Esophagus mucosa (tissue), 1 donor: ENCODE measurements at places on chromosomes 4 and X. TPM values are rescaled to one million over a fixed set of nuclear protein-coding genes. Genes with fewer than 3 reads are reported as not detected.

- no peak for ATAC-seq
These were observed 34.5 kb upstream of the VEGFD start for GRCh38 chrX:15418707-15419181.

DNA sequence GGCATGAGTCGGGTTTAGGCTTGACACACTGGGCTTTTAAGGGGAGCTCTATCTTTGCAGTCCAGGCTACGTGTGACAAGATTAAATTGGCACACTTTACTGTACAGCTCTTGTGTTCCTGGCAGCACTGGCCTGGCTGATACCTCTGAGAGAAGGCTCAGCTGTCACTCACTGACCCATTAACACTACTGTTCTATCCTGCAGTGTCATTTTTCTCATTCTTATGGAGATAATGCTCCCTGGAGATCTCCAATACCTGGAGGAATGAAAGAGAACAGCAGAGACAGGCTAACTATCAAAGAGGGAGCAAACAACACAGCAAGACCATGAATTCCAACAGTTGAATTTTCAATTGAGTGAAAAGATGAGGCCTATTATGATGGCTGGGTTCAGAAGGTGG is 1.7 kb upstream of the PDHA2 start:
- no peak for ATAC-seq

GRCh38 chr4:161336016-161336530 is 827.7 kb downstream of the FSTL5 start:
- peak; percentile 59 for ATAC-seq

DNA sequence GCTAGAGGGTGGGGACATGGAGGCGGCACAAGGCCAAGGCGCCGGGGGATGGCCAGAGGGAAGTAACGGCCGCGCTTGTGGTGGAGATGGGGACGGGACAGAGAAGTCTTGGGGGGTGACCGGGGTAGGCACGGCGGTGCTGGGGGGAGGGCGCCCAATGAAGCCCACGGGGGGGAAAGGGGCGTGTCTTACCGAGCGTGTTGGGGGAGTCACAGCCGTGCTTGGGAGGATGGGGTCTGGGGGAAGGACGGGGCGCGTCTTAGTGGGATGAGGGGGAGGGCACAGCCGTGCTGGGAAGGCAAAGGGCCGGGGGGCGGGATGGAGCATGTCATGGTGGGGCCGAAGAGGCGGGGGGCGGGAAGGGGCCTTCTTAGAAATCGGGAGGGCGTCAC is 952 bp downstream of the ARSD start:
- peak; percentile 2 for ATAC-seq

DNA sequence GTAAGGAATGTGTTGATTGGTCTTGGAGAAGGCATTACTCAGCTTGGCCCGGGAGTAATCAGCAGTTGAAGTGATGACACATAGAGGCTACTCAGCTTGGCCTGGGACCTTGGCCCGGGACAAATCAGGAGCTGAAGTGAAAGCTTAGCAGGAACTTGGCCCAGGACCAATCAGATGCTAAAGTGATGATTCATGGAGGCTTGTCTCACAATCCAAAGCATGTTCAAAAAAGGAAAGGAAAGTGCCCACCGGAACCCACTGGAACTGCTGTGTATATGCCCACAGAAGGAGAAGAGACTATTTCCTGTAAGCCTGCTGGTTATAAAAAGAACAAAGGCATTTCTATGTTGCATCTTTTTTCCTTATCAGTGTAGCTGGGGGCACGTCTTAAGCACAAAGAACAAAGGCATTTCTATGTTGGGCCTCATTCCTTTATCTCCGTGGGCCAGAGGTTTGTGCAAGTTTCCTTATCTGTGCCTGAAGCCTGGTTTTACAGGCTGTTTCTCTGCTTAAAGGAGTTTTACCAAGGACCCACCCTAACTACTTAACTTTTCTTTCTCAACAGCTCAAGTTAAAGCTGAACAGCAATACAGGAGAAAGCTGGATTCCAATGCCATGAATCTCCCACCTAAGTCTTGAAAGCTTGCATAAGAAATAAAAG is 1176.7 kb downstream of the NLGN4X start:
- no peak for ATAC-seq

DNA sequence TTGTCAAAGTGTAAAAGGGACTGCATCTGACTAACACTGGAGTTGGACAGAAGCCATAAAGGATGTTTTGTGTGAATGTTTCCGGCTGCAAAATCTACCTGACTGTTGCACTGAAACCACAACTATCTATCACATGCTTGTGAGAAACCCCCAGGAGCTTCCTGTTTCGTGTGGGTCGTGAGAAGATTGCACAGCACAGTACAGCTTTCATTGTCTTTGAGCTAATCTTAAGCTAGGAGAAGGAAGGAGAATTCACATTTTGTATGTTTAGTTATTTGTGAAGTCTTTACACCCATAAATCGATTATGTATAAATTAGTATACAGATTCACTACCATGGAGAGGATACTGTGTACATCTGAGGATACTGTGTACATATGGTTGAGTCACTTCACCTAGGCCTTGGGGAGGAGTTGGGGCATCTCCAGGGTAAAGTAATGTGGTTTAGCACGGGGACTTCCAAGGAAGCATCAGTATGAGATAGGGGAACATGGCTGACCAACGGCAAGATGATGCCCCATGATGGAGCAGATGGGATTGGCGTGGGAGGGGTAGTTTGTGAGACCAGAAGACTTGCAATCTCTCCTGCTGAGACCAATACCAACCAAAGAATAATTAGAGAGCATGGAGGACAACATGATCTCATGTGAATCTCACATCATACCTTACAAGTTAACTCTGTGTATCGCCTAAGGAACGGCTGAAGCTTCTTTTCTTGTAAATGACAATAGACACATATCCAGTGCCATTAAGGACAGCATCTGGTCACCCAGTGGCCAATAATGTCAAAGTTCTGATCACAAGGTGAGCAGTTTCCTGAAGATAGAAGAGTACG is 43.1 kb upstream of the FAM9C start:
- ATAC-seq = peak; percentile 67

DNA sequence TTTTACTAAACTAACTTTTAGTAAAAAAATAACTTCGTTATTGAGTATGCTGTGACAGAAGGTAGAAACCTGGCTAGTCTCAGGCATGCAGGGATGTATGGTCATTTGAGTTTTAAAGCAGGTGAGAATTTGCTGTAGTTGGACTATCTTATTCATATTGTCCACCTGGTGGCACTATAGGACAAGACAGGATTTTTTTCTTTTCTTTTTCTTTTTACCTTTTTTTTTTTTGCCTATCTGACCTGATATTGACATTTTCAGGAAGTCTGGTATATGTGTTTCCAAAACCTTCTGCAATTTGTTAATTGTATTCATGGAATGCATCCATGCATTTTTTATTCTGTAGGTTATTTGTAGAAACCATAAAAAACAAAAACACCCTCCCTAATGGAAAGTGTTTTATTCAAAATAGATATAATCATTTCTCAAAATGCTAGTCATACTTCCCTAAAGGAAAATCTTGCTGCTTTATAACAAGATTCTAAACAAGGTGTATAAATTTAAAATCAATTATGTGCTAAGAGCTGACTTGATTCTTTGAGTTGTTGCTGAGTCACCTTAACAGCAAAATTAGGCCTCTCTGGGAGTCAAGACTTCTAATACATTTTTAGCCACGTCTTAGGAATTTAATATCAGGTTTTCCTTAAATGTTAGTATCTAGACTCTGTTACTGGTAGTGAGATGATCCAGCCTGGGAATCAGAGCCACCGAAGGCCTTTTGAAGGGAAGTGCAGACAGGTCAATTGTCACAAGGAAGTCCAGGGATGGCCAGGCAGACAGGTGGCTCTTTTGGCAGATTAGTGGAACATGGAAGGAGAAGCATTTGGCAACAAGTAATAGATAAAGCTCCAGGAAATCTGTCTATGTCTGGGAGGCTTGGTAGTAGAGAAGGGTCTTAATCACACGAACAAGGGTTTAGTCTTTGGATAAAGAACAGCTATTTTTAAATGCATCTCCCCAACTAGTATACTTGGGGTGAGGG is 201.3 kb upstream of the GNPDA2 start:
- ATAC-seq = no peak

DNA sequence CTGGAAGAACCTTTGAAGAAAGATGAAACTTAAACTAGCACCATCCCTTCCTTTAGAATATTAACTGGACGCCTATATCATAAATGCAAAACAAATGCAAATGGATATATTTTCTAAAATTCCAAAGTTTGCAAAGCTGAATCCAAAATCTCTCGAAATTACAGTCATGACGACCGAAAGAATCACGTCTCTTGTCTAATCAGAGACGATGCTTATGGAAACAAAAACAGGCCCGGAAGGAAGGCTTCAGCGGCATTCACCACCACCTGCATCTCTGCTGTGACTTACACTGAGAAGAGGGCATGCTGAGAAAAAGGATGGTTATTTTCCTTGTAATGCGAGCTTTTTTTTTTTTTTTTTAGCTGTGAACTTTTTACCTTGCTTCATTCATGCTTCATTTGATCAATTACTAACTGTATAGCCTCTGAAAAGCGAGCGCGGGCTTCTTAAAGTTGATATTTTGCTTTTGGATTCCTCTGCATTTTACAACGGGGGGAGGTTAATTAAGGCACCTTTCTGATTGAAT is 209.3 kb downstream of the SOWAHB start:
- ATAC-seq = no peak

GRCh38 chr4:152301381-152301780 is 234.5 kb downstream of the FBXW7 start:
- no peak for ATAC-seq

DNA sequence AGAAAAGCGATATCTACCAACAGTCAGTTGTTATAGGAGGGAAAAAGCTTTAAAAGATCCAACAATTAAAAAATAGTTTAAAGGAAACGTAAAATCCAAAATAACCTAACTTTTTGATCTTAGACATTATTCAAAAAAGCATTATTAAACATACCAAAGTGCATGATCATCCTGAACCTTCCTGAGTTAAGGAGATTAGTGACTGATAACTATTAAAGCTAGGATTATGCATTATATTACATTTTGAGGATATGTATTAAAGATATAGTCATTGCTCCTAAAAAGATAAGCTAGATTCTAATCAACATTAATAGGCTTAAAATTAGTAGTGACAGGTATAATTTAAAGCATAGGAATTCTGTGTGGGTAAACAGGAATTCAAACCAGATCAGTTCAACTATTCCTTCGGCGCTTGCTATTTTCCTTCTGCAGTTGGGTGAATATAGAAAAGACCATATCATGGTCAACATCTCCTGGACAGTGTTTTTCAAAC is 139.6 kb downstream of the ADAMTS3 start:
- no peak for ATAC-seq

DNA sequence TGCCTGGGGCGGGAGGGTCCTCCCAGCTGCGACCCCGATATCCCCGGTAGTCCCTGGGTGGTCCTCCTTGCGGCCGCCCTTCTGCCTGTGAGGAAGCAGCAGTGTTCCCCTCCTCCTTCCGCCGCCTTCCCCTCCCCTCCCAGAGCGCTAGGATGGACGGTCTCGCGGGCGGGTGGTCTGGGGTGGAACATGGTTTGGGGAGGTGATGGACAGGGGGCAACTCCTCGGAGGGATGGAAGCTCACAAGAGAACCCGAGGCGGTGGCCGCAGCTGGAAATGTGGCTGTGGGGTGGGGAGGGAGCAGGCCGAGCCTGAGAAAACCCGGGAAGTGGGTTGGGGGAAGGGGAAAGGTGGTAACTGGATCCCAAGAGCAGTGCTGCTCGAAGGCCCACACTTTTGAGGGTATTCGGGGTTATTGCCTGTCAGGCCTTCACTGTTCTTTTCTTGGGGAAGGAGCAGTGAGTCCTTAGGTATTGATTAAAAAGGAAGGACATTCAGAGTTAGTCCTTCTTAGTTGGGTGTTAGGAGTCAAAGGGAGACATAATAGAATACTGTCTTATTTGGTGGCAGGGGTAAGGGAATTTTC is 581 bp downstream of the UBE2K start:
- peak; percentile 27 for ATAC-seq

- ATAC-seq = peak; percentile 95
These were observed at the start of gene BEX4 for GRCh38 chrX:103214870-103215424. TSS of gene BEX4 (plus strand) at chrX:103215108. CDS start at chrX:103216154, 1,046 bp downstream.

DNA sequence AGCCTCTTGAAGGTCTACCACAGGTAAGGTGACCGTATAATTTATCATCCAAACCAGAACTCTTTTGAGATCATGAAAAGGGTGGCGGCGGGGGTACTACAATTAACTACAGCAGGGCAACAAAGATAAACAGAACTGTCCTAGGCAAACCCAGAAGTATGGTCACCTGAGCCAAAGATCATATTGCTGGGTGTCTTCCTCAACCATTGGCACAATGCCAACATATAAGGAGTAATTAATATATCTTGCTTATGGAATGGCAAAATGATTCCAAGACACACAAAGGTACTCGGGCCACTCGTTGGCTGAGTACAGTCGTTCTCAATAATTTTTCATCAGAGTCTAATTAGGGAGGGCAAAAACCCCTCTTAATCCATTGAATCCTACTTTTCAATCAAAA is 273.3 kb downstream of the QDPR start:
- no peak for ATAC-seq

DNA sequence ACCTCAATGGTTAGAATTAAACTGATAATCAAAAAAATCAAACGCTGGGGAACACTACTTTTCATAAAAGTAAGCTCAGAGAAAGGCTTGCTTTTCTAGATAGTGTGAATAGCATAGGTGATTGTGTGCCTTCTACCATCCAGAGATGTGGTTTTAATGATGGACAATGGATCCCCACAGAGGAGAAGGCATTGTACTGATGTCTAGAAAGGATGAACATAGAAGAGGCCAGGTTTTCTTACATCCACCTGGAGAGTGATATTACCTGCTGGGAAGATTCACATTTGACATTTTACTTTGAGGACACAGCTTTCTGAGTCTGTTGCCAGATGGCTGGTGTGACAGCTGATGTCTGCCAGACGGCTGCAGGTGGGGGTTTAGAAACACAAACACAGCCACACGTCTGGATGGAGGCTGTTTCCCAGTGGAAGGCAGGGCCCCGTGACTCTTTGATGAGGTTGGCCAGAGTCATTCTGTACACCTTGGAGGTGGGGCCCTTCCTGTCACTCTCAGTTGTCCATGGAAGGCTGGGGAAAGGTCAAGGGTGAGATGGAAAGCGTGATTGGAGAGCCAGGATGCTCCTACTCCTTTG is 114.4 kb downstream of the PSAPL1 start:
- ATAC-seq = no peak

DNA sequence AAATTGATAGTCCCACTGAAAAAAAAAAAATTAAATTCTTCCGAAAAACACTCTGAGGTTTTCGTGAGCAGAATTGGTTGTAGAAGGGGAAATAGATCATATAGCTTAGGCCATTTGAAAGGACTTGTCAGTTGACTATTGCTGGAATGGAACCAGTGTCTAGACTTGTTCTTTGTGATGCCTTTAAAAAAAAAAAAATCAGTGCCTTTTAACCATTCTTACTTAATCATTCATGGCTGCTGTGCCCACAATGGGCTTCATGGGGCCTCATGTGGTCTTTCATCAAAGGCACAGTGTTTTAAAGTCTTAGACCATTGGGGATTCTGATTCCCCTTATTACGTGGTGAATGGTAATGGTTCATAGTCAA is 139.3 kb downstream of the AFF1 start:
- ATAC-seq = peak; percentile 9

GRCh38 chrX:149471397-149471796 is 33.7 kb downstream of the IDS start:
- ATAC-seq = no peak

Gene VSIG4
- total RNA-seq = 2.9 TPM

Gene GPRASP2
- total RNA-seq = 3.1 TPM

Gene CCDC120
- total RNA-seq = 27.7 TPM

Gene PABPC1L2A
- not detected for total RNA-seq

Gene MAGED4
- total RNA-seq = 1.4 TPM

Gene TET2
- 28.2 TPM for total RNA-seq

Gene DGAT2L6
- not detected for total RNA-seq
